ENCODE measurements at places on chromosomes 3 and 15.

DNA sequence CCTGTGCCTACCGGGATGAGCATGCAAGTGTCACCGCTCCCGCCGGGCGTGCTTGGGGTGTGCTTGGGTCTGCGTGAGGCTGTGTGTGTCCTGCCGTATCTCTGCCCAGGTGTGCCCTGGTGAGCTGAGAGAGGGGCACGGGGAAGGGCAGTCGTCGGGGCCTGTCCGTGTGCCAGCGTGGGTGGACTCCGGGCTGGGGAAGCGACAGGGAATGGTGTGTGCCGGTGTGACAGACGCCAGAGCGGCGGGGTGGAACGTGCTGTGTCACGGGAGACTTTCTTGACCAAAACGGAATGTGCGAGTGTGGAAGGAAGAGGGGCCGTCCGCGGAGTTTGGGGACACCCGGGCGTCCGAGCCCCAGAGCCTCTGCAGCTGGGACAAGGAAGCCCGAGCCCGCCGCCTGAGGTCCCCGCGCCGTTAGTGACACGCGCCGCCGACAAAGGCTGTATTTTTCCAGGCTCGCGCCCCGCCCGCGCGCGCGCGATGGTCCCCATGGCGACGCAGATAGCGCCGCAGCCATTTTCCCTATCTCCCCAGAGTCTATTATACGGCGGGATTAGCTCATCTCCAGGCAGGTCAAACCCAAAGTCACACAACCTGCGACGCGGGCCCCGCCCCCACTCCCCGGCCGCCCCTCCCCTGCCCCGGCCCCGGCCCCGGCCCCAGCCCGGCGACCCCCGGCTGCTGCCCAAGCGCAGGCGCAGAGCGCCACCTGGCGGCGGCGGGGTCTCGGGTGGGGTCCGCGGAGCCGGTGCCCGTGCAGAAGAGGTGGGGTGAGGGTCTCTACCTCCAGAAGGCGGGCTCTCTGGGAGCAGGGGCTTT is 4.5 kb upstream of the GATA2 start:
- DNase-seq: no peak

DNA sequence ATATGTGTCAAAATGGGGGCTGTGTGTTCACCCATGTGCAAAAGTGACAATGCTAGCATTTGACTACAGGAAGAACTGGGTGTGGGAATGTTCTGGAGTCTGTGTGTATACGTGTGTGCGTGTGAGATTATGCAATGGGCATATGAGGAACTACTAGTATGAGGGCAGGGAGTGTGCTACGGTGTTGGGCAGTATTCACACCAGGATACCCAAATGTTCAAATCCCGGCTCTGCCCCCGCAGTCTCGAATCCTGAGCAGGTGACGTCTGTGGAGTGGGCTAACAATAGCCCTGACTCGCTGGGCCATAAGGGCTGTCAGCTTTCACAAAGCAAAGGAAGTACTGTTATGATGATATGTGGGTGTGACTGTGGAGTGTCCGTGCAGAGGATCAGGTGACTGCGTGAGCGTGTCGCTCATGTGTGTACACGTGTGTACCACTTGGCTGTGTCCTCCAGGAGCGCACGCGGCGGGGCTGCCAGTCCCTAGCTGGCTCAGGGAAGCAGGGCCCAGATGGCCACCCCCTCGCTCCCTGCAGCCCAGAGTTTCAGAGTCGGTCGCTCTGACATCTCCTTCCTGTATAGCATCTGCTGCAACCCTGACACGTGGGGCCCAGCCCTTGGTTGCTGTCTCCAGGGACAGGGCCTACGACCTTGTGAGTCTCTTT is 27.2 kb downstream of the IQSEC1 start:
- DNase-seq: no peak

DNA sequence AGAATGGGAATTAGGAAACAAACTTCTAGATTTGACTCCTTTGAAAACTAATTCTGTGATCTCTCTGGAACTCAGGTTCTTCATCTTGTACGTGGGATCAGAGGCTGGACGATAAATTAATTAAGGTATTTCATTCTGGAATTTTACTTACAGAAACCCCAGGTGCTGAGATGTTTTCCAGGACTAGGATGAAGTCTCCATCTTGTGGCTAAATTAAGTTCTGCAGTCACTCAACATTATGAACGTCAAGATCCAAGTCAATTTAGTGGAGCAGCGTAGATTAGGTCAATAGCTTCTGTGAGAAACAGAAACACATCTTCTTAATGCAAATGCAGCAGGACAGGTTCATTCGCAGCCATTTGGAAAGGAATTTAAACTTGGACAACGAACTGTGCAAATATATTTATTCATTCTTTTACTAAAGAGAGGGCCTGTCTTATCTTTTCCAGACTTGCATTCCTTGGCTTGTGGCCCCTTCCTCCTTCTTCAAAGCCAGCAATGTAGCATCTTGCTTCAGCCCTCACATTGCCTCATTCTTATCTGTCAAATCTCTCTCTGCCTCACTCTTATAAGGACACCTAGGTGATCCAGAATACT is 26.7 kb upstream of the TMC3 start:
- no peak for DNase-seq

DNA sequence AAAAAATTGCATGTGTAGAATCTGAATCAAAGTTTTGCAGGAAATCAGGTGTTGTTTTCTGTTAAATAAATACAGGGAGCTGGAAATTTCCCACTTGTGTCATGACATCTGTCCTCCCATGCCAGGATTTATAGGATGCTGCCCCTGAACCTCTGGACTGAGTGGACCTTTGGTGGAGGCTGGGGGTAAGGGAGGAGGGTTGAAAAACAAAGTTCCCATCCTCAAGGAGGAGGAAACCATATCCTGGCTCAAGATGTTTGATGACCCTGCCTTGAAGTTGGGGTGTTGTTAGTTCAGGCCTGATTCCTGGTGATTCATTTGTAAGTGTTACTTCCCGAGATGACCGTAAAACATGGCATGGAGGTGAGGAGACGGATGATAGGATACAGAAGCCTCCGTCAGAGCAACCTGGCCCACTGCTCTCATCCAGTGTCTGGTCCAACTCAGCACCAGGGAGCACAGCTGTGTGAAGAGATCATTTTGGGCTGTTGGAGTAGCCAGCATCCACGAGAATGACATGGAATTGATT is 223.6 kb downstream of the CACNA2D3 start:
- DNase-seq: no peak

DNA sequence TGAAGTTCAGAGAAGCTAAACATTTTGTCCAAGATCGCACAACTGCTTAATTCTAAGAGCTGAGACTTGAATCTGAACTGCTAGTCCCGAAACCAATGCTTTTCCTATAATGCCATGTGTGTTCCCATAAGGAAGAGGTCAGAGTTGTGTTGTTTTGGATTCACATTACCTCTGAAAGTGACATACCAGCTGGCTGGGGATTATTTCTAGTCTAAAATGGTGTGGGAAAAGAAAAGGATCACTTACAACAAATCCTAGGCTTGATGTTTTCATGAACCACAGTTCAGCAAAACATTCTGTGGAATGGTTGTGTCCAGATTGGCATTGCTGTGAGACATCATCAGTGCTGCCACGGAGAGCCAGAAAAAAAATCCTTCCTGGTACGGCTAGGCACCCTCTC is 35.0 kb upstream of the LRRC3B start:
- no peak for DNase-seq

GRCh38 chr15:85690561-85691231 is 104.0 kb downstream of the KLHL25 start:
- DNase-seq: no peak

- no peak for DNase-seq
Measured at GRCh38 chr3:11698326-11699082, 54.8 kb upstream of the VGLL4 start.

DNA sequence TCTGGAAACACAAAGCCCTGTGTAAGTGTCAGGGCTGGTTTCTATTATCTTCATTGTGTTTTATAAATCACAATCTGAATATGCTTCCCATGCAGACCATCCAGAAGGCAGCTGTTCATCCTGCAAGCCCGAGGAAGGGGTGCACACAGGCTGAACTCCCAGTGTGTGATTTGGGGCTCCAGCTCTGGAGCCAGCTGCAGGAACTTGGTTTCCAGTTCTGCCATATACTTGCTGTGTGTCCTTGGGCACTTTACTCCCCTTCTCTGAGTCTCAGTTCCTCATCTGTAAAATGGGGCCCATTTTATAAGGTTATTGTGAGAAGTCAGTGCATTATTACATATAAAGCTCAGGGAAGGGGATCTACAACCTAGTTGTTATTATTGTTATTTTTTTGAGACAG is 22.6 kb downstream of the CYP8B1 start:
- no peak for DNase-seq

DNA sequence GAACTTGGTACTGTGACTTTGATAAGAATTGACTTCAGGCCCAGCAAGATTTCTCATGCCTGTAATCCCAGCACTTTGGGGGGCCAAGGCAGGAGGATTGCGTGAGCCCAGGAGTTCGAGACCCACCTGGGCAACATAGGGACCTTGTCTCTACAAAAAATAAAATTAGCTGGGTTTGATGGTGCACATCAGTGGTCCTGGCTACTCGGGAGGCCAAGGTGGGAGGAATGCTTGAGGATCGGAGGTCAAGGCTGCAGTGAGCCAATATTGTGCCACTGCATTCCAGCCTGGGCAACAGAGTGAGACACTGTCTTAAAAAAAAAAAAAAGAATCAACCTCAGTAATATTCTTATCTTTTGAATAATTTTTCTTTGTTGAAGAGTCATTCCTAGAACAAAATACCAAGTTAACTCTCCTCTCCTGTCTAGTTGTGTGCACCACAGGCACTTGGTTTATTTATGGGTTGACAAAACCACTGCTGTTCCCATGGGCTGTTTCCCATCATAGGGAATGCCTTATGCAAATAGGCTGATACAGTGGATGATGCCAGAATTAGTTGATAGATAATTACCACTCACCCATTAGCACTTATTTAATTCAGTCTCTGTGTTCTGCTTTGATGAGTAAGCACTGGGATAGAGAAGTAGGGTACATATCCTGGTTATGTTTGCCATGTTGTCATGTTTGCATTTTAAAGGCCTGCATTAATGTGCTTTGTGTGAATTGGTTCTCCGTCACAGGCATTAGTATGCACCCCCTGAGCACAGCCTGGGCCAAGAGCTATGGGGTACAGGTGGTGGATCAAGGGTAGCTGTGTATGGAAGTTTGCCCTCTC is 32.9 kb downstream of the TRAK1 start:
- no peak for DNase-seq

DNA sequence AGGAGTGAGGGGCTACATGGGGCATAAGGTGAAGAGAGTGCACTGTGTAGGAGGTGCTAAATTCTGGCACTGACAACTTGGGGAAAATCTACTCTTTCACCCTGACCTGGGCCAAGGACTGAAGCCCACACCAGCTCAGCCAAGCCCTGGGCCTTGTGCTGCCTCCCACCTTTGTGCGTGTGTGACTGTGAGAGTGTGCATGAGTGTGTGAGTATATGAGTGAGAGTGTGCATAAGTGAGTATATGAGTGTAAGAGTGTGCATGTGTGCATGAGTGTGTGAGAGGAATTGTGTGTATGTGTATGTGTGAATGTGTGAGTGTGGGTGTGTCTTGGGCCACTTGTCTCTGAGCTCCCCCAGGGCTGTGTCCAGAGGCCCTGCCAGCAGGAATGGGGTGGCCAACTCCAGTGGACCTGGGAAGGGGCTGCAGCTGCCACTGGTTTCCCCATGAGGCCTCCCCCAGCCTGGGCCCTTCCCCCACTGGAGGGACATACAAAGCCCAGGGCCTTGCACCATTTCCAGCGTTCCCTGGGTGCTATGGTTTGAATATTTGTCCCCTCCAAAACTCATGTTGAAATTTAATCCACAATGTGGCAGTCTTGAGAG is 15.2 kb downstream of the C3orf22 start:
- no peak for DNase-seq

DNA sequence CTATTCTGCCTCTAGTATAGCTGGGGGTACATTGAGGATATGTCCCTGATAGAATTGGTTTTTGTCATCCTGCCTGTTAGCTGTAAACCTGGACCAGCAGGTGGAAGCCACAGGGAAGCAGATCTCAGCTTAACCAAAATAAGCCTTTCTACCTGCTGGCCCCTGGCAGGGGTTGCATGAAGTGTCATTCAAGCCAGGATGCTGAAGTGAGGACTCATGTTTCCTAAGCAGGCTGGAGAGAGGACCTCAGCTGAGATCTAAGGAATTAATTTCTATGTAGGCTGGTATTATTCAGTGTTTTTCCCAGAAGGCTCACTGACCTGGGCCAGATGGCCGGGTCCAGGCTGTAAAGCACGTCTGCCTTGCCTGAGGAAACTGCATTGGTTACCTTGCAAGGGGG is 128.9 kb downstream of the MEGF11 start:
- no peak for DNase-seq

GRCh38 chr15:63369781-63370180 is 11.9 kb downstream of the CA12 start:
- no peak for DNase-seq

DNA sequence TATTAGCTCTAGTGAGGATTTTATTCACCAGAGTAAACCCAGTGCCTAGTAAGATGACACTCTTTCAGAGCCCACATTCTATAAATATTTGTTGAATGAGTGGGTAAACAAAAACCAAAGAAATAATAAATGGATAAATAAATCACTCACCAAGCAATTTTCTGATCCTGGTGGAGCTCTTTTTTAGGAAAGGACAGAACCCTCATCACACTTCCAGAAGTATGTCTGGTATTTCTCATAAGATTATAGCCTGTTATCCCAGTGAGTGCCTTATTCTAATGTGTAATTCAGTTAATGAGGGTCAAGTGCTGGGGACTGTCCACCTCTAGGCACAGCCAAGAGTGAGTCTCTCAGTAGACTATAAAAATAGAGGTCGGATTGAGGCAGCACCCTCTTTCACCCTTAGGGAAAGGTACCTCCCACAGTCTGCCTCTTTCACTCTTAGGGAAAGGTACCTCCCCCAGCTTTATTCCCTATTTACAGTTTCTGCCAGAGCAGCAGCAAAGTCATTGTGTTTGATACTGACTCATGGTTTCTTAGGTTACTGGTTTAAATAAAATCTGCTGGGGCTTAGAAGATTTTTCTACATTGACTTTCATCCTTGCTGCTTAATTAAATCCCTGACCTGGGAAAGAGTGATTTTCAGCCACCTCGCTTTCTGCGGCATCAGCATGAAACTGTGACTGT is 145.0 kb downstream of the STAC start:
- no peak for DNase-seq

DNA sequence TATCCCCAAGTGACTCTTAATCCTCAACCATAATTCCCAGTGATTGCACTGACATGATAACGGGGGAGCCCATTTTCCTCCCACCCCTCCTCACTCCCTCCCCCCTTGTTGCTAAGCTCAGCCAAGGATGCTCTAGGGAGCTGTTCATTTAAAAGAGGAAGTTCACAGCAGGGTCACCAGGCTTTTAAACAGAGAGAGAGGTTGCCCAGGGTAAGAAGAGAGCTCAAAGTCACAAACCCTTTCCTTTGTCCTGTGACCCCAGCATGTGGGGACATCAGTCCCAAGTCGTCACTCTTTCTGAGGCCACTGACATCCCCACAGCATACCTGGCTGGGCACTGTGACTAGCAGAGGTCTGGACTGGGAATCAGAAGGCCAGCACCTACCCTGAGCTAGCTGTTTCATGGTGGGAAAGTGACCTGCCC is 144.1 kb downstream of the RORA start:
- no peak for DNase-seq

DNA sequence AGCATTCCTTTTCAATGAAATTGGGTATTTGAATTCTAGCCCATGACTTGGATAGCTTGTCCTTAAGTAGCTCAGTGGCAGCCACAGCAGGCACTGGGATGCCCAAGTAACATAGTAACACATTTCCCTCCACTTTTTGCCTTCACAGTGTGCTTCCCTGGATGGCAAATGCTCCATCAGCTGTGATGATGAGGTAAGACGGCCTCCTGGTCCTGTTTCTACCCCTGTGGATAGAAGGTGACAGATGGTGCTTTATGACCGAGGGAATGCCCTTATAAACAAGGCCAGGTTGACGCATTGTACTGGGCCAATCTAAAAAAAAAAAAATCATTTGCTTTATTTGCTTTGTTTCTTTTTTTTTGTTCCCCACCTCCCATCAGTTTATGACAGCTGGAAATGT is 41.8 kb upstream of the LRTM1 start:
- DNase-seq: no peak

GRCh38 chr3:156802821-156803606 is 23.1 kb upstream of the LEKR1 start:
- DNase-seq: no peak
